Skin of body (tissue), 3 donors: ENCODE measurements at places on chromosomes 12 and 14. TPM values are rescaled to one million over a fixed set of nuclear protein-coding genes. Genes with fewer than 3 reads are reported as not detected.

- DNase-seq: peak; percentile 14
These were observed 374 bp downstream of the CYP46A1 start for GRCh38 chr14:99684410-99684934.

DNA sequence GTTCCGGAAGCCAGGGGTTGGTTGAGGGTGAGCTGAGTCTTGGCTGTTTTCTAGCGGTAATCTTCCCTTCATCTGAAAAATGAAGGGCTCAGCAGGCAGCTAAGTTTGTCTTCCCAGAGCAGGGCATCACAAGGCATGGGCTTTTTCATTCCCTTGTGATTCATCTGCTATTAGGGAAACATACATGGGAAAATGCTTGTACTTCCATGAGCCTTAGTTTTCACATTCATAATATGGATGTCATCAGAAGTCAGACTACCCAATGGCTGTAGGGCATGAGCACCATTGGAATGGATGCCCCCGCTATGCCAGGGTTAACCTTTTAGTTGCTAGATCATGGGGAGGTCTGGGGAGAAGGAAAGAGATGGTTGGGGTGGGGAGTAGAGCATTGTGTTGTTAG is 18.7 kb downstream of the HELB start:
- no peak for DNase-seq

- DNase-seq: no peak
These were observed 53.4 kb upstream of the MMP17 start for GRCh38 chr12:131774576-131775391.

- DNase-seq: no peak
These were observed 111.8 kb downstream of the PLEKHG7 start for GRCh38 chr12:92814584-92814983.

GRCh38 chr14:43914041-43914693 is 592.9 kb downstream of the FSCB start:
- no peak for DNase-seq

DNA sequence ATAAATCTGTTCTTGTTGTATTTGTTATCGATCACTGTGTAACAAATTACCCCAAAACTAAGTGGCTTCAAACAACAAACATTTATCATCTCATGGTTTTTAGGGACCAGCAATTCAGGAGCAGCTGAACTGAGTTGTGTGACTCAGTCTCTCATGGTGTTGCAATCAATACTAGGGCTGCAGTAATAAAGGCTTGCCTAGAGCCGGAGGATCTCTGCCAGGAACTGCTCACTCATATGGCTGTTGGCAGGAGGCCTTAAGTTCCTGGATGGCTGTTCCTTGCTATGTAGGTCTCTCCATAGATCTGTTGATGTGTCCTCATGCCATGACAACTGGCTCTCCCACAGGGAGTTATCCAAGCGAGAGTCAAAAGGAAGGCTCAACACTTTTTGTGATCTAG is 3.8 kb upstream of the PSMC6 start:
- no peak for DNase-seq

DNA sequence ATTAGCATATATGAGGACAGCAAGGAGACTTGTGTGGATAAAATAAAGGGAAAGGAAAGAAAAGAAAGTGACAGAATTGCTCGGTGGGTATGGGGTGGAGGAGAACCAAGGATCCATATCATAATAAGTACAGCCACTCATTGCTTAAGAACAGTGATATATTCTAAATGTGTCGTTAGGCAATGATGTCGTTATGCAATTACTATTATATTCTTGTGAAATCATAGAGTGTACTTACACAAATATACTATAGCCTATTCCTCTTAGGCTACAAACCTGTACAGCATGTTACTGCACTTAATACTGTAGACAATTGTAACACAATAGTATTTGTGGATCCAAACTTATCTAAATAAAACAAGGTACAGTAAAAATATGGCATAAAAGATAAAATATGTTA is 271.1 kb downstream of the CCER1 start:
- no peak for DNase-seq

DNA sequence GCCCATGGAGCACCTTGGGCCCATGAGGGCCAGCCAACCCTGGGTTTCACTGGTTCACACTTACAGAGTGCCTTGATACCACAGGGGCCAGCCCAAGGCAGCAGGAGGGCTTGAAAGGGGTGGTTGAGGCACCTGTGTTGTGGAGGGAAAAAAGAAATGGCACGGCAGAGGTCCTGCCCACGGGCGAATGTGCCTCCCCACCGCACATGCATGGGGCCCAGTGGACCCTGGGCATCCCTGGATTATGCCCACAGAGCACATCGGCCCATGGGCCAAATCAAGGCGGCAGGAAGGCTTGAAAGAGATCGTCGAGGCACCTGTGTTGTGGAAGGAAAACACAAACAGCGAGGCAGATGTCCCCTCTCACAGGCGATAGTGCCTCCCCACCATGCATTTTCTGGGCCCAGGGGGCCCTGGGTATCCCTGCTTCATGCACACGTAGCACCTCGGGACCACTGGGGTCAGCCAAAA is 378.1 kb downstream of the ALG10 start:
- no peak for DNase-seq

DNA sequence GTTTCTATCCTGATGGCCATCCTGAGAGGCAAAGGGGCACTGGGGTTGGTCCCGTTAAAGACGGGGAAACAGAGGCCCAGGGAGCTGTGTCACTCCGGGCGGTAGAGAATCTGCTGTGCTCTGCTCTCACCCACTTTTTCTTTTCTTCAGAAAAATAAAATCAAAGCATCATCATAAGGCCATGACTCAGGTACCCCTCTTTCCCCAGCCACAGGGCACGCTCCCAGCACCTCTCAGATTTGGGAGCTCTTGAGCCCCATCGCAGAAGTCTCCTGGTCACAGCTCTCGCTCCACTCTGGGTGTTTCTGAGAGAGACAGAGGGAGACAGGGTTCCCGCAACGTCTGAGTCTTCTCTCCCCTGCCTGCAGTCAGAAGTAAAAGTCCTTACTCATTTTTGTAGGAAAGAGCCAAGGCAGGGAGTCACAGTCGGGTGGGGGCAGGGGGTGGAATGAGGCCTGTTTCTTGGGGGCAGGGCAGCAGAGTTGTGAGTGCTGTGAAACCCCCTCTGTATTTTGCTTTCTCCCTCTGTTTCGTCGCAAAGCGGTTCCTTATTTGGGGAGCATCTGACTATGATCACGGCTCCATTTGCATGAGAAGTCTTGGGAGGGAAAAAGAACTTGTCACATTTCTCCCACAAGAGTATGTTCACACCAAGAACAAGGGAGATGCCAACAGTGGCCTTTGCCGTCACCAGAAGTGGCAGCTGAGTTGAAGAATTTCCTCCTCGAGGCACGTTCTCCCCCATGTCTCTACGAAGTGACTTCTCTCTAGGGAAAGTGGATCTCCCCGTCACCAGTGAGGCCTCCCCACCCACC is 139.0 kb downstream of the BCL11B start:
- DNase-seq: peak; percentile 78

DNA sequence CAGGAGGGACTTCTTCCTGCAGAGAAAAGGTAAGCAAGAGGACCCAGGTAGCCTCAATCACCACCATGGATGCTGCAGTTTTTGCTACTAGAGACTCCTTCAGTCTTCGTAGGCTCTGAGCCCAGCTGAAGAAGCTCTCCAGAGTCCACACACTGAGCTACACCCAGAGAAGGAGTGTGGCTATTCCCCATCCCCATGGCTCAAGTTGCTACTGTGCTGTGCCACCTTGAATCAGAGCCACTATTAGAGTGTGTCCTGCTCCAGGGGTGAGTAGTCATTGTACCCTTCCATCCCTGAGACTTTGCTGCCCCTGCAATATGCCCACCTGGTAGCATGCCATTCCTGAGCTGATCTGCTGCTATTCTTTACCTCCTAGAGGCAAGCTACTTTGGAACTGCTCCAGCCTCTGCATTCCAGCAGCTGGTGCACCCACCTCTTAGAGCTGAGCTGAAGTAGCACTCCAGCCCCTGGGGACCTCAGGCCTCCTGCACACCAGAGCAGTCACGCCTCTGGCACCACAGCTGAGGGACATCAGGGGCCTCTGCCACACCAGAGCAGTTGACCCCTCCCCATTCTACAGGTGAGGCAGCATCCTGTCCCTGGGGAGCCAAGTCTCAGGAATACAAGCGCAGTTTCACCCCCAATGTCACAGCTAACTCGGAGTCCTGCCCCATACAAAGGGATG is 213.0 kb downstream of the TRHDE start:
- DNase-seq: no peak

The DLGAP5 gene
- total RNA-seq: 13.7 TPM

The PLCZ1 gene
- total RNA-seq: not detected

The GTF2H3 gene
- 23.4 TPM for total RNA-seq

The ABCD4 gene
- 38.5 TPM for total RNA-seq

The NANOG gene
- total RNA-seq: not detected

The PMCH gene
- total RNA-seq: not detected
